ENCODE measurements at places on chromosomes 3 and 15.

DNA sequence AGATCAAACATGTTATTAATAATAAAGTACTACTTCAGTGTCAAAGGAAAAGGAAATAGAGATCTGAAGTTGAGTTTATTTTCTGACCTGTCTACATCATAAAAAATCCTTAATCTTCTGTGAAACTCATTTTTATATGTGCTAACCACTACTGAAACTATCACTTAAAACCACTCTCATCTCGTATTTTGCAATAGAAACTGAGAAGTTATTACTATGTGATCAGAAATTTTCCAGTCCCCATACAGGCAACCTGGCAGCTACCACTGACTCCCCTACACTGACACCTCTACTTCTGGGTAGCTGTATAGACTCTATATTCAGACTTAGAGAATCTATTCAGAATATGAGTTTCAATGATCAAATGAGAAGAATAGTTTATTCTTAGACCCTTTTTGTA, 8.3 kb downstream of the HDGFL3 start:
- DNase-seq, result no peak

GRCh38 chr15:62128916-62129315, 36.2 kb downstream of the C2CD4B start:
- DNase-seq, result no peak

GRCh38 chr15:93583968-93584367, 495.0 kb upstream of the RGMA start:
- no peak for DNase-seq

DNA sequence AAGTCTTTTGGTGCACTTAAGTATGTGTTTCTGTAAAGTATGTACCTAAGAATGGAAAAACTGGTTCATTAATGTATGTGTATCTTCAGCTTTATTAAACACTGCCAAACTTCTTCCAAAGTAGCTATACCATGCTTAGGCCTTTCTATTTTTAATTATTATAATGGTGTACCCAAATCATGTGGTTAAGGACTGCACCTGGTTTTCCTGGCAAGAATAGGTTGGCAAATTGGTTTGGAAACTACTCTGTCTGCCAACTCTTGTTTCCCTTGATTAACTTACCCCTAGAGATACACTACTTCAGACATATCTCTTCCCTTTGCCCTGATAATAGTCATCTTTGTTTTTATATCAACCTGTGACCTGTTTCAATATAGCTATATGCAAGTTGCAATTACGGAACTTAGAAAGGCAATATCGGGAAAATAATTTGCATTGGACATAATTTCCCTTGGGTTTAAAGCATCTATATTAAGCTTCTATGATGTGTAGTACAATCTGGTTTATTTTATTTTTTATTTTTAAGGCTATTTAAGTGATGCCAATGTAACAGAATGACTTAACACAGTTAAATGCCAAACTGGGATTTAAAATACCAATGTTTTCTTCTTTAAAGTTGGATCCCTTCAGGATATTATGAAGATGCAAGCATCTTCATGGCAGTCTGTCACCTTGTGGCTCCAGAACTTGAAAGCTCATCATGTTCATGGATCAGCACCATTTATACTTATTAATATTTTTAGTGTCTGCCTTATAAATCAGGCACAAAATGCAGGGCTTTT, 40.6 kb upstream of the TMEM108 start:
- no peak for DNase-seq

GRCh38 chr15:35289024-35289617, 204.0 kb upstream of the NANOGP8 start:
- DNase-seq, result no peak
